Right lobe of liver (tissue), 6 donors: ENCODE measurements at places on chromosomes 4 and X. TPM values are rescaled to one million over a fixed set of nuclear protein-coding genes. Genes with fewer than 3 reads are reported as not detected.

DNA sequence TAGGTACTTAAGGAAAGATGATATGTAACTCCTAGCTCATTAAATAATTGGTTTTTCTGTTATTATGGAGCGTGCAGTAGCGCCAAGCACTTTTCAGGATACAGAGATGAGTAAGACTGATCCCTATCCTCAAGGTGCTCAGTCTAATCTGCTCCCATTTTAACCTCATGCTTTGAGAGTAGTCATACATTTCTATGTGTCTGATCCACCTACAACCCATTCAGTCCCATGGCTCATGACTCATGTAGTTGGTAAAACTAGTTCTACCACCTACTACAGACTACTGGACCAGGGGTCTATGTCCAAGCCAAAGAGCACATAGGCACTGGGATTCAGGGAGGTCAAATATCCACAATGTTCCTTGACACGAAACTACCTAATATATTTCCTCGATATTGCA lies 60.8 kb downstream of the TMEM154 start:
- no peak for DNase-seq

DNA sequence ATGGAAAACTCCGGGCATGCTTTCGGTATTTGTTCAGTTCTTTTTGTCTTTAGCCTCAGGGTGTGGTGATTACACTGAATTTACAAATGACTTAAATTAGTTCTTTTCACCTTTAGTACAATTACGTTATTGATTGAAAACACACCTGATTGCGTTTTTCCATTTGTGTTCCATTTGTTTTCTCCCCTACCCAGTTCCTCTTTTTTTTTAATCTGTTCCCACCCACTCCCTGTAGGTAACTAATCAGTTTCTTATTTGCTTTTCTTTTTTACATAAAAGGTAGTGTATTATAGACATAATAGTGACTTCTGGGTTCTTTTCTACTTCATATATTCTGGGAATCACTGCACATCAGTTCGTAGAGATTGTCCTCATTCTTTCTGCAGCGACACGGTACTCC lies 53.4 kb downstream of the TNIP2 start:
- DNase-seq = no peak

- no peak for DNase-seq
Observed at GRCh38 chrX:113802837-113803236, 781.0 kb upstream of the HTR2C start.

DNA sequence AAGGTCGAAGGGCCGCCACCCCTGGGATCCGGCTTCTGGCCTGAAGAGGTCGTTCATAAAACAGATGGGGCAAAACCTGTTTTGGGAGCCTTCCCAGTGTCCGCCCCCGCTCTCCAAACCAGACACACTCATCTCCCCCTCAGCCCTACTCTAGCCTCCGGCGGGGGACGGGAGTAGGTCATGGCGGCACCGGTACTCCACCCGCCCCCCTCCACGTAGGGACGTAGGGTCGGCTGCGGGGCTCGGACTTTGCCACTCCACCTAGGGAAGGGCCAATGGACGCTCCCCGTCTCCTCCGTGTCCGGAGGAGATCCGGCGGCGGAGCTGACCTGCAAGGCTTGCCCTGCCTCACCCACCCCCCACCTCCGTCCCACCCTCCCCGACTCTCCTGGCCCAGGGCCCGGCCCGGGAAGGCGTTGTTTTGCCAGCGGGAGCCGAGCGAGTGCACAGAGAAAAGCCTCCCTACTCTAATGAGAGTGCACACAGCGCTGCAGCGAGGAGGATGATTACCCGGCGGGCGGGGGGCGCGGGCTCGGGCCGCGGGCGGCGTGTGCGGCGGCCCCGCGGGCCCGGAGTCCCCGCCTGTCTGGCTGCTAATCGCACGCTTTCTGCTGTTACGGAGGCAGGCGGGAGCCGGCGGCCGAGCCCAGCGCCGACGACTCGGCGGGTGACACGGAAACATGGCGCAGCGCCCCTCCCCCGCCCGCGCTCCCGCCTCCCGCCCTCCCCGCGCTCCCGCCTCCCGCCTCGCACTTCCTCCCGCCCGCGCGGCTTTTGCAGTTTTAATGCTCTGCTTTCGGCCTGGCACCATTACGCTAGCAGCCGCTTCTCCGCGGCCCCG lies 8.3 kb upstream of the BCOR start:
- peak; percentile 81 for DNase-seq

DNA sequence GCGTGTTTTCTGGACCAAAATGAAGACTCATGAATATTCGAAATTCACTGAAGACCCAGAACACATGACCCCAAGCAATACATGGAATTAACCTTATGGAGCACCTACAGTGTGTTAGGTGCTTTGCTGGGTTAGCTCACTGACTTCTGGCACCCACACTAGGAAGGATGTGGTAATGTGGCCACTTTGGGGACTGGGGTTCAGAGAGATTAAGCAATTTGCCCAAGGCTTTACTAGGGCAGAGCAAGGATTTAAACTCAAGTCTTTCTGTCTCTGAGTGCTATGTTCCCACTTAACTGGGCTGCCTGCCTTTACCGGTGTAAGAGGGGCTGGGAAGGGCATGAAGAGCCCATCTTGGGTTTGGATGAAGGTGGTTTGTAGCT lies 162.0 kb upstream of the ATP6AP2 start:
- DNase-seq = no peak

Gene RASGEF1B
- total RNA-seq = 22.9 TPM

Gene TLR2
- 13.1 TPM for total RNA-seq

Gene MAGEA11
- not detected for total RNA-seq

Gene ZDHHC15
- total RNA-seq = 0.09 TPM

Gene JAKMIP1
- 0.12 TPM for total RNA-seq
